ENCODE measurements at places on chromosomes 6 and 20. TPM values are rescaled to one million over a fixed set of nuclear protein-coding genes. Genes with fewer than 3 reads are reported as not detected.

CSNK2B gene
- total RNA-seq = 219 TPM

SLC29A1 gene
- 51.1 TPM for total RNA-seq

WFDC12 gene
- 4.4 TPM for total RNA-seq

LTB gene
- total RNA-seq = 5.4 TPM

HLA-DQB1 gene
- 3.2 TPM for total RNA-seq

KIF25 gene
- total RNA-seq = not detected

DNA sequence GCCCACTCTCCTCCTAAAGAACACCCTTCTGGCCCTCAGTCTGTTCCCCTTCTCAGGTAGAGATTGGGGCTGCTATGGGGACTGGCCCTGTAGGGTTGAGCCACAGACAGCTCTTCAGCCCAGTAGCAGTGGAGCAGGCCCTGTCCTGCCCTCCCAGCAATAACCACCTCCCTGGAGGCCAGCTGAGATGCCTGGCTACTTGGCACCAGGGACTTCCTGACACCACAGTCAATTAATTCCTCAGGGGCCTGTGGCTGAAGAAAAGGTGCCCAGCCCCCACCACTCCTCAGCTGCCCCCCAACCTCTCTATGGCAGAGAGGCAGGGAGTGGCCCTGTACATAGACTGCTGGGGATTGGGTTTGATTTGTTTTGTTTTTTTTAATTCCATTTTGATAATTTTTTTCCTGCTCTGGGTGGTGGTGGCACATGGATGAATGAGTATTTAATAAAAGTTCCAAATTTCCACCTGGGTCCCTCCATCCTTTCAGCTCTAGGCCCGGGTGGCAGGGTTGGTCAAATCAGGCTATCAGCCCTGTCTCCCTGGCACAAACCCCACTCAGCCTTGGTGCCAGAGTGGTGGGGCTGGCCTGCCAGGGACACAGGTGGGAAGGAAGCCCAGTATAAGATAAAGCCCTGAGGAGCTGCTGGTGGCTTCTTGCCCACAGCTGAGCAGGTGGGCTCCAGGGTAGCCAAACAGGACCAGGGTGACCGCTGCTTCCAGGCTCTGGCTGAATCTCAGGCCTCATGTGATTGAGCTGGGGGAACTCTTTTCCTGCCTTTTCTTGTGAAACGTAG is 1.9 kb upstream of the DEF6 start:
- DNase-seq = no peak
- H3K4me1 ChIP-seq = peaks cover 39% of the 10 kb centered on the region
- H3K4me3 ChIP-seq = no peak overlapping the region

- H3K27me3 ChIP-seq = no peaks in the 10 kb centered on the region
- DNase-seq = no peak
- H3K4me1 ChIP-seq = peaks cover 15% of the 10 kb centered on the region
- H3K27ac ChIP-seq = no peak overlapping the region
Observed at GRCh38 chr6:107033126-107033525, 5.1 kb downstream of the MTRES1 start.

DNA sequence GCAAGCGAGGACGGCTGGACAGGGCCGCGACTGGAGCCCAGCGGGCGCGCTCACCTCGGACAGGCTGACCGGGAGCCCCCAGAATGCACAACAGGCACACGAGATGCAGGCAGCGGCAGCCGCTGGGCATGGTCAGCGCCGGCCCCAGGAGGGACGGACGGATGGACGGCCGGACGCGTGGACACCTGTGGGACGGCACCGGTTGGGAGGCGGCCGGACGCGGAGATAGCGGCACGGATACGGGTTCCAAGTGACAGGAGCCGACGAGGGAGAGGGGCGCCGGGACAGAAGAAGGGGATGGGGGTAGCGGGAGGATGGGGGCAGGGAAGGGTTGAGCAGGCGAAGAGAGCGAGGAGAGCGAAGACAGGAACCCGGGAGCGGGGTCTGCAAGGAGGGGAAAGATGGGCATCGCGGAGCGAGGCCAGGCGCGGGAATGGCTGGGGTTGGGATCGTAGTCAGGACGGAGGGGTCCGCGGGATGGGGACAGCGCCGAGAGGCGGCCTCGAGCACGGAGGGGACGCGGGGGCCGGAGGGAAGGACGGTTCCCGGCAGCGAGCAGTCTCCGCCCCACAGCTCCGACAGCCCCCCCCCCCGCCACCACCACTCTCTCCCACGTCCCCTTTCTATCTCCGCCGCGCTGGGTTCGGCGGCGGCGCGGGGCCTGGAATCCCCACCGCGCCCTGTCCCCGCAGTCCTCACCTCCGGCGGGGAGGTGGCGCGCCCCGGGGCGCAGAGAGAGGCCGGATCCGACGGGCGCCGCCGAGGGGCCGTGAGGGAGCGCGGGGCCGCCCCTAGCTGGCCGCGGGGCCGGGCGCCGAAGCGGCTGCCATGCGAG is 435 bp downstream of the DLK2 start:
- H3K27me3 ChIP-seq = no peaks in the 10 kb centered on the region
- H3K4me3 ChIP-seq = peak overlapping the region; percentile 55
- peaks cover 15% of the 10 kb centered on the region for H3K36me3 ChIP-seq
- H3K4me1 ChIP-seq = peaks cover 18% of the 10 kb centered on the region
- no peak for DNase-seq

DNA sequence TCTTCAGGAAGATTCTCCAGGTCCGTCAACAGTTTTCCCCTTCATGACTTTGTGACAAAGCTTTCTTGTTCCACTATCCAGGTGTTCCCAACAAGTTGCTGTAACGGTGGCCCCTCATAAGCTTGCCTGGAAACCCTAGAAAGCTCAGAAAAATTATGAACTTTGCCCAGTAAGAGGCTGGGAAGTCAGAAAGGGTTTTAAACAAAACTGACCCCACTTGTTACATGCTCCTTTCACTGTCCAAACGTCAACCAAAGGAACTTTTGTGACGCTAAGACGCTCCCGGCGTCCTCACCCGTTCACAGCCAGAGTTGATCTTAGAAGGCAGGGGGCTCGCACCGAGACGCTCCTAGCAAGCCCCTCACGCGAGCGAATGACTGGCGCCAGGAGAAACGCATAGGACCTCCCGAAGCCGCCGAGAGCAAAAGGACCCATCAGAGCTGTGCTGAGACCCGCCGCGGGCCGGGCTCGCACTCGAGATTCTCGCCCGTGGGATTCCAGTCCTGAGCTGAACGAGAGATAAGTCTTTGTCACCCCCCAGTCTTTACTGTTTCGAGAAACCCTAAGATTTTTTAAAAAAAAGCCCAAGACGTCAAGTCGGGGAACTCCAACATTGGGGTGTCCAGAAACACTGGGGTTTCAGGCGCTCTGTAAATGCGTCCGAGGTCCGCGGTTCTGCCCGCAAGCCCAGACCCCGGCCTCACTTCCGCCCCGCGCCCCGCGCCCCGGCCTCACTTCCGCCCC is 544 bp upstream of the ACAT2 start:
- no peaks in the 10 kb centered on the region for H3K36me3 ChIP-seq
- peak overlapping the region; percentile 98 for H3K27ac ChIP-seq
- H3K27me3 ChIP-seq = no peaks in the 10 kb centered on the region
- peak overlapping the region; percentile 60 for H3K4me3 ChIP-seq
- H3K4me1 ChIP-seq = peaks cover 25% of the 10 kb centered on the region

DNA sequence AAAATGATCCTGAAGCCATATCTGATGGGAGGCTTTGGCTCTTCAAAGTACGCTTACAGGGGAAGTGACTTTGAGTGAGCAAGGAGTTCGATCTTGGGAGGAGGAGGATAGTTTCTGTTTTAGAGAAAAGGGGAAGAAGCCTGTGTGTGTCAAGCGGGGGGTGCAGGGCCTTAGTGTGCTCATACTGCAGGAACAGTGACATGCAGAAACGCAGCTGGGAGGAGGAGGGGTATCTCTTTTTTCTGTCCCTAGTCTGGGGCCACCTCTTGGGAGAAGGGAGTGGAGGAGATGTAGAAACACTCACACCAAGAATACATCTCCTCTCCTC is 19.8 kb downstream of the SIRPD start:
- no peaks in the 10 kb centered on the region for H3K36me3 ChIP-seq
- H3K4me3 ChIP-seq = no peak overlapping the region
- no peak for DNase-seq
- no peak overlapping the region for H3K27ac ChIP-seq
- H3K4me1 ChIP-seq = no peaks in the 10 kb centered on the region
- no peaks in the 10 kb centered on the region for H3K27me3 ChIP-seq

GRCh38 chr6:905556-905955 is 212.6 kb upstream of the EXOC2 start:
- H3K4me1 ChIP-seq = peaks cover 12% of the 10 kb centered on the region
- no peak overlapping the region for H3K27ac ChIP-seq
- H3K4me3 ChIP-seq = no peak overlapping the region
- no peaks in the 10 kb centered on the region for H3K27me3 ChIP-seq
- no peak for DNase-seq

GRCh38 chr6:54428431-54428830 is 120.2 kb downstream of the TINAG start:
- DNase-seq = no peak
- no peaks in the 10 kb centered on the region for H3K36me3 ChIP-seq
- no peak overlapping the region for H3K27ac ChIP-seq
- no peak overlapping the region for H3K4me3 ChIP-seq

- H3K27ac ChIP-seq = no peak overlapping the region
- peaks cover 7% of the 10 kb centered on the region for H3K4me1 ChIP-seq
- no peaks in the 10 kb centered on the region for H3K36me3 ChIP-seq
- H3K4me3 ChIP-seq = no peak overlapping the region
Observed at GRCh38 chr6:157791450-157791849, 31.6 kb upstream of the SNX9 start.

DNA sequence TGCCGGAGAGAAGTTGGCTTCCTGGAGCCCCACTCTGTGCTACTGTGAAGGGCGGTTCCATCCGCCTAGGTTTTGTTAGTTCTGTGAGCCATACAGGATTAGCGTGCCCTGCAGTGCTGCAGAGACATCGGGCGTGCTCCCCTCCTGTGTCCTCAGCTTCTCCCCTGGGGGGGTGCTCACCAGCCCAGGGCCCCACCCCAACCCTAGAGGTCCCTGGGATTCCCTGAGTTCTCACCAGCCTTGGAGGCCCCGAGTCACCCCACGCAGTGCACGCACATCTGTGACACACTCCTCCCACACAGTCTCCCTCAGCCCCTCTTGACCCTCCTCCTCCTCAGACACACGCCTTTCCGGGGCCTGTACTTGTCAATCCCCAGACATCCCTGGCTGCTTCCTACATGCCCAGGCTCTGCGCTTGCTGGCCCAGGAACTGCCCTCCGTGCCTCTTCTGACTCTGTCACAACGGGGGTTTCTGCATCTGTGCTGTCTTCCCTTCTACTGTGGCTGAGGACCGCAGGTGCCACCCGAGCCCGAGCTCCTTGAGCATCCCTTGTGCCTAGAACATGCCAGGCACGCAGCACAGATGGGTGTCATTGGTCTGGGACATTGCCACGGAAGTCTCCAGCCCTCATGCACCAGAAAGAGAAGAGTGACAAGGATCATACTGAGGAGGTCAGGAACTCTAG is 123.2 kb upstream of the RPS6KA2 start:
- H3K4me1 ChIP-seq = no peaks in the 10 kb centered on the region
- no peak overlapping the region for H3K27ac ChIP-seq

GRCh38 chr20:34435589-34435988 is 72.5 kb downstream of the ITCH start:
- H3K4me1 ChIP-seq = no peaks in the 10 kb centered on the region
- H3K4me3 ChIP-seq = no peak overlapping the region
- DNase-seq = no peak
- H3K27me3 ChIP-seq = no peaks in the 10 kb centered on the region
- no peak overlapping the region for H3K27ac ChIP-seq

GRCh38 chr20:922781-923180 is 6.6 kb upstream of the ANGPT4 start:
- no peaks in the 10 kb centered on the region for H3K36me3 ChIP-seq
- H3K27me3 ChIP-seq = no peaks in the 10 kb centered on the region
- DNase-seq = no peak

- no peak overlapping the region for H3K27ac ChIP-seq
- H3K4me3 ChIP-seq = no peak overlapping the region
- H3K27me3 ChIP-seq = no peaks in the 10 kb centered on the region
- DNase-seq = no peak
Observed at GRCh38 chr6:51184046-51184445, 365.4 kb downstream of the TFAP2B start.

DNA sequence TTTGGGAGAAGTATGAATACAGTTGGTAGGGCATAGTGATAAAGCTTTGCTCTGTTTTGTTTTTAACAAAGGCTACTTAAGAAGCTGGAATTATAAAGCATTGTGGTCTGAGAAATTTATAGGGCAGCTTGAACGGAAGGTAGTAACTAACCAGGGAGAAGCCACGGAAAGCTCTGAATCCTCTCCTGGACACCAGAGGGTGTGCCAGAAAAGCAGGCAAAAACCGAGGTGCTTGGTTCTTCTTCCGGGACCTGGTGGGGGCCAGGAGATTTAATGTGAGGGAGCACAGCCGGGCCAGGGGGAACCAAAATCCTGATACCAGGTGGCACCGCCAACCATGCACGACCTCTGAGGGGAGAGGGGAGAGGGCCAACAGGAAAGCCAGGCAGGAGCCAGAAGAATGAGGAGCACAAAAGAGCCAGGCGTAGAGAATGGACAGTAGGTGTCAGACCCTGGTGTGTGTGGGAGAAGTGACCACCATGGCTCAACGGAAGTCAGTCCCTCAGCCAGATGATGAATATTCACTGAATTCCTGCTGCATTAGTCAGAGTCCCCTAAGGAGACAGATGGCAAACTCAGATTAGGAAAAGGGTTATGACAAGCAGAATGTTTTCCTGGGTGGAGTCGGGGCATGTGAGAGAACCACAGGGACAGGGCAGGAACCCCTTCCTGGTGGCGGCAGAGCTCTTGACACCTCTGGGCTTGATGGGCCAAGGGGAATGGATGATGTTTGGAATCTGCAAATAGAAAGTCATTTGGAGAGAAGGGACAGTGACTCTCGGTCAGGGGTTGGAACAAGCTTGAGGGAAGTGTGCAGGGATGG is 262.3 kb downstream of the ZNF217 start:
- H3K36me3 ChIP-seq = no peaks in the 10 kb centered on the region
- no peak overlapping the region for H3K27ac ChIP-seq
- no peaks in the 10 kb centered on the region for H3K4me1 ChIP-seq
- DNase-seq = no peak
- H3K4me3 ChIP-seq = no peak overlapping the region

GRCh38 chr6:36967757-36968156 is 13.2 kb downstream of the PI16 start:
- no peaks in the 10 kb centered on the region for H3K27me3 ChIP-seq
- H3K27ac ChIP-seq = peak overlapping the region; percentile 79
- no peak overlapping the region for H3K4me3 ChIP-seq
- DNase-seq = no peak
- peaks cover 67% of the 10 kb centered on the region for H3K4me1 ChIP-seq

DNA sequence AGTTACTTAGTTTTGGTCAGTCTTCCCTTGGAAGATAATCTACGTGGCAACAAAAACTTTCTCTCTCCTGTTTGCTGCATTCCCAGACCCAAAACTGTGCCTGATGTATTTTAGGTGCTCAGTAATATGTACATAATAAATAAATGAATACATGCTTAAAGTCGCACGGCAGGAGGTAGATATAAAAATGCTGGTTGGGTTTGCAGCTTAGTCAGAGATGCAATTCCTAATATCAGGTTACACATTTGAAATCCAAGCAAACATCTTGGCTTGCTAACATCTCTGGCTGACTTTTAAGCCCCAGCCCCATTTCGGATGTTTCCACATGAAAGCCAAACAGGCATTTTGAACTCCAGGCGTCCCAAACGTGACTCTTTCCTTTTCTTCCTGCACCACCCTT is 91.0 kb downstream of the KCNQ5 start:
- no peak overlapping the region for H3K27ac ChIP-seq
- H3K27me3 ChIP-seq = no peaks in the 10 kb centered on the region
- H3K4me3 ChIP-seq = no peak overlapping the region
- H3K36me3 ChIP-seq = no peaks in the 10 kb centered on the region
- H3K4me1 ChIP-seq = no peaks in the 10 kb centered on the region
- no peak for DNase-seq

GRCh38 chr20:38143238-38143645 is 21.8 kb downstream of the TGM2 start:
- peaks cover 6% of the 10 kb centered on the region for H3K36me3 ChIP-seq
- no peak overlapping the region for H3K27ac ChIP-seq
- DNase-seq = no peak
- H3K4me1 ChIP-seq = peaks cover 33% of the 10 kb centered on the region
- no peak overlapping the region for H3K4me3 ChIP-seq
- no peaks in the 10 kb centered on the region for H3K27me3 ChIP-seq
